Adipose tissue (tissue), 3 donors: ENCODE measurements at places on chromosomes 5 and 9. TPM values are rescaled to one million over a fixed set of nuclear protein-coding genes. Genes with fewer than 3 reads are reported as not detected.

CDC20B gene
- not detected for polyA plus RNA-seq

SLC27A6 gene
- polyA plus RNA-seq = 0.41 TPM

RASGRF2 gene
- 0.78 TPM for polyA plus RNA-seq

CD72 gene
- 1.8 TPM for polyA plus RNA-seq

LCN2 gene
- 9.5 TPM for polyA plus RNA-seq
